ENCODE measurements at places on chromosomes 7 and 10. TPM values are rescaled to one million over a fixed set of nuclear protein-coding genes. Genes with fewer than 3 reads are reported as not detected.
A peak's percentile ranks its signal among the peaks of the same experiment; 100 is the strongest.

The PDE1C gene
- 5.9 TPM for total RNA-seq

The PLPP4 gene
- 3.9 TPM for total RNA-seq

- DNase-seq: no peak
Measured at GRCh38 chr7:150719960-150720891, 3.8 kb downstream of the GIMAP1 start.

GRCh38 chr7:53596230-53596629, 560.8 kb downstream of the POM121L12 start:
- DNase-seq: peak; percentile 37

DNA sequence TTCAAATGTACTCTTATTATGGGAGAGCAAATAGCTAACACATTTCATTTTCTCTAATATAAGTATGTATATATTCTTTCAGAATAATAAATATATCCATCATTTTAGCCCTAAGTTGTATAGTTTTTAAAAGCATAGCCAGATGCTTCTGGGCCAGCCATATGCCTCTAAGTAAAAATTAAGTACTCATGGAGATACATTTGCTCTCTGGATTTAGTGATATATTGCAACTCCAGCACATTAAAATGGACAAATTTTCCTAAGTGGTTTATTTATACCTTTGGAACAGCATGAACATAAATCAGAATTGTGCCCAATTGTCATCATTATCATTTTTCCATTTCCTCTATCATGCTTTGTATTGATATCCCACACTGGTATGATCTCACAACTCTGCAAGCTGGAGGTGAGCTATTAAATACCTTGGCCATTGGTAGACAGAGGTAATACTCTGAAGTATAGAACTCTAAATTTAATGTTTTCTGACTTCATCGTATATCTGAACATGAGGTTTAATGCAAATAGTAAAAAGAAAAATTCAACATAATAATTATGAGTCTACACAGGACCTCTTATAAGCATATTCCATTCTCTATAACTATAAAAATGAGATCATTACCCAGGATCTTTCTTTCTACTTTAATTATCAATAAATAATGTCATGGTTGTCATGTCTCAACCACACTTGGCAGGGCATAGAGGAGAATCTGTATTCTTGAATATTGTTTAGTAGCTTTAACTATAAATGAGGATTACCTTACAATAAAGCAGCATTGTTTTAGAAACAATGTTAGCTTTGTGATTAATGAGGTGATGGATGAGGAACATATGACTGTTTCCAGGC, 90.8 kb downstream of the AGMO start:
- no peak for DNase-seq

The GLUD1 gene
- total RNA-seq: 145 TPM

The IFIT1B gene
- not detected for total RNA-seq

The UNC5B gene
- 0.65 TPM for total RNA-seq

DNA sequence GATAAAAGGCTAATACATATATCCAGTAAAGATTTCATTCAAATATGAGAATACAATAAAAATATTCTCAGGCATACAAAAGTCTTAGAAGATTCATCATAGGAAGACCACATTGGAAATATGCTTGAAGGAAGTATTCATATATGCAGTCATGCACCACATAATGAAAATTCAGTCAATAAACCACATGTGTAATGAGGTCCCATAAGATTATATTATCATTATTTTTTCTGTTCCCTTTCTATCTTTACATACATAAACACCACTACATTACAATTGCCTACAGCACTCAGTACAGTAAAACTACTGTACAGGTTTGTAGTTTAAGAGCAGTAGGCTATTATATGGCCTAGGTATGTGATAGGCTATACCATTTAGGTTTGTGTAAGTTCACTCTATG, 111.6 kb downstream of the PRTFDC1 start:
- no peak for DNase-seq

DNA sequence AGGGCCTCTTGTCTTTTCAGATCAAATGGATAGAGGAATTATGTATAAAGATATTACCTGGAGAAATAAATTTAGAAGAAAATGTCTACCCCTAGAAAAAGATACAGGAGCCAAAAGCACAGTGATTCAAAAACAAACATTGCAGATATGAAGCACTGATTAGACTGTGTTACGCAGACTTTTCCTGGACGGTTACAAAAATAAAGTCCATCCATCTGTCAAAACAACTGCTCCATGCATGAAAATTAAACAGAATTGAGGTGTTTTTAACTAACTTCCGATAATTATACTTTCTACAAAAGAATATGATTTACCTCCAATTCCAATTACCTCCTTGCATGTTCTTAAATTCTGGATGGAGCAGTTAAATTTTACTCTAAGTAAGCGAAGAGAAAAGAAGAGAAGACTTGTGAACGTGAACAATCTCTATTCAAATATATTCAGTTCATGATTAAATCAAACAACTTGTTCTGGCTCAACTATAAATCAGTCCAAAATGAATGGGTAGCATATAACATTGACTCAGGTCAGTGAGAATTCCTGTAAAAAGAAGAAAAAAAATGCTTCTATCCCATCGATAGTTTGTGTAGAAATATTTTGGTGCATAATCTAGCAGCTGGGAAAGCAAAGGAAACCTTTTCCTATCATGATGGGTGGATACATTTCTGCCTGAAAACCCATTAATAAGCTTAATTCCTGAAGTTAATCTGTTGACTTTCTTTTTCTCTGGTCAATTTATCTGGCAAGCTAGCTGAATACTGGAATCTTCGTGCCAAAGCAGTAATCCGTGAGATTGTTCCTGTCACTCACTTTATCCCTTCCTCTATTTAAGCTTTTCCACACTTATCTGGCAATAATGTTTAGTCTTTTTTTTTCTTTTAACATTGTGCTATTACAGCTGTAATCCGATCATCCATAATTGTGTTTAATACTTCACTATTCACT, 80.4 kb downstream of the SEMA3A start:
- no peak for DNase-seq

The ACSL5 gene
- total RNA-seq: 3.3 TPM

The RSU1 gene
- 46.9 TPM for total RNA-seq

DNA sequence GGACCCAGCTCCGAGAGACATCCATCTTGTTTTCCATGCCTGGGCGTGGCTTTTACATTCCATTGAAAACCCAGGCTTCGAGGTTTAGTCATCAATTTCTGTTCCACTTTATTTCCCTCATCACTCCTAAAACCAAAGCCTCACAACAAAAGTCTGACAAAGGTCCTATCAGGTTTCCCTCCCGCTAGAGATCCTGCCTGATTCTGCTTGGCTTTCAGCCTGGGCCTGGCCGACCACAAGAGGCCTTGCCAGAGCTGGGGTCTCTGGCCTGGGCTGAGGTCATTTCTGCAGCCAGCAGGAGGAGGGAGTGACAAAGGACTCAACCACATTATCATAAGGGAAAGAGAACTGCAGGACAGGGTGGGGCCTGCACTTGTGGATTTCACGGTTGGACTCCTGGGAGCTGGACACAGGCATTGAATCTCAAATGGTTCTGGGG, 167.0 kb downstream of the FANK1 start:
- DNase-seq: peak; percentile 88

DNA sequence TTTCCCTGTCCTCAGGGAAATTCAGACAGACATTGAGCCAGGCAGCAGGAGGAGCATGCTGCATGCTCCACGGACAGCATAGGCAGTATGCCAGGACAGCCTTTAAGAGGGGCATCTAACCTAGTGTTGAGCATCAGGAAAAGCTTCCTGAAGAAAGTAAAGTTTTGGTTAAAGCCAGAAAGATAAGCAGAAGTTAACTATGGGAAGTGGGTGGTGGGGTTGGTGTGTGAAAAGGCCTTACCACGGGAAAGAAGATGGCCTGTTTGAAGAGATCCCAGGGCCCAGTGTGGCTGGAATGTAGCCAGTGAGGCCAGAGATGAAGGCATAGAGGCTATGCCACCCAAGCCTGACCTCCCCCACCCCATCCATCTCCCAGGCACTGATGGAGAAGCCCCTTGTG, 102.4 kb upstream of the PLXNA4 start:
- DNase-seq: no peak

DNA sequence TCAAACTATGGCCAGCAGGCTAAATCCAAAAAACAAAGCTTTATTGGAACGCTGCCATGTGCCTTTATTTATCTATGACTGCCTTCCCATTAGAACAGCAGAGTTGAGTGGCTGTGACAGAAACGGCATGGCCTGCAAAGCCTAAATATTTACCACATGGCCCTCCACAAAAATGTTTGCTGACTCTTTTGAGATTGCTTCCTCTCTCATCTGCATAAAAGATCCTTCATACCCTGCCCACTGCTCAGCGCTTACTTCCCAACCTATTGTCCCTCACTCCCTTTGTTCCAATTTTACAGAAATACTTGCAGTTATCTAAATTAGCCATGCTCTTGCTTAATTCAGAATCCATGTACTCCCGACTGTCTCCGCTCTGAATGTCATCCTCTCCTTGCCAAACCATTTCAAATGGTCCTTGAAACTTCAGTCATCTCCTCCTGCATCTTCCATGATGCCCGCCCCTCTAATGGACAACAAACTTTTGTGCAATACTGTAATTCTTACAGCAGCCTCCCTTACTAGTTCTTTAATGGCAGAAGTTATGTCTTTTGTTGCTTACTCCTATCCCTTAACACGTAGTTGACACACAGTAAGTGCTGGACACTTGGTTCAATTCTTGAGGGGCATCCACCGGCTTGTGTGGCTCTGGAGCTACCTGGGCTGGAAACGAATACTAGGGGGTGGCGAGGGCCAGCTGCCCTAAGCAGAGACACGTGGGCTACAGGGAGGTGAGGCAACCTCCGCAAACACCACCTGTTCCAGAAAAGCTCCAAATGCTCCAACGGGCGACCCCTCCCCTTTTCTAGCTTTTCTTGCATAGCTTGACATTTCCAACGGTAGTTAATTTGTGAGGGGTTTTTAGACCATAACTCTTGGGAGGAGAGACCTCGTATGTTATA, 832 bp downstream of the XRCC2 start:
- DNase-seq: no peak

GRCh38 chr7:152144557-152145245, 119.2 kb downstream of the GALNT11 start:
- no peak for DNase-seq

DNA sequence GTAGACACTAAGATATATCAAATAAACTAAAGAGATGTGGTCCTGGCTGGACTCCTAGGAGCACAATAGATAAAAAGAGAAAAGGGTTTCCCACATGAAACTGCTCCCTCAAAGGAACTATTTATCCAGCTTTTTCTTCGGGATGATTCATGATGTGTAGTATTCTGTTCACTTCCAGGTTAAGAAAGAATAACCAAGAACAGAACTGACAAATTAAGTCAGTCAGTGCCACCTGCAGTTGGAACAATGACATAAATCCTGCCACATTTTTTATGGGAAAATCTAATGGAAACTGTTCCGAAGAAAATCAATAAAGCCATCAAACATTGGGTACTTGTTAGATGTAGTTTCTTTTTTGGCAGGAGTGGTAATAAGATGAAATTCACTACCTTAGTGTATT, 87.1 kb downstream of the POLR1F start:
- DNase-seq: no peak

- no peak for DNase-seq
Measured at GRCh38 chr7:116195451-116195850, 14.9 kb upstream of the TES start.

- no peak for DNase-seq
Measured at GRCh38 chr10:128711806-128712205, 585.6 kb upstream of the MKI67 start.

DNA sequence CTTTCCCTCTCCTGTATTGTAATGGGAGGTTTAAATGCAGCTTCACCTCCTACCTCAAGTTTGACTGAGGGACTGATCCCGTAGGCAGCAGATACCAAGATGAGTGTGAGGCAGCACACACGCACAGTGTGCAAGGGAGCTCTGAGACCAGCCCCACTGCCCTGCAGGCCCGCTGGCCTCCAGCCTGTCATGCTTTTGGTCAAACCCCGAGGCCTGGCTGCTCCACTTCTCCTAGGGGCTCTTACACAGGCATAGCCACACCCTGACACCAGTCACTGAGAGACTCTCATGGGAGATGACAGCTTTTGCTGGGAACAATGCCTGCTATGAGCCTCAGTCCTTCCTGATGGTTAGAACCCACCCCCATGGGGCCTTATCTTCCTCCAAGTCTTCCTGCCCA, 27.6 kb downstream of the DRGX start:
- no peak for DNase-seq

The SPDYE18 gene
- 0.23 TPM for total RNA-seq

The CALD1 gene
- 140 TPM for total RNA-seq

All from epithelial cell of proximal tubule (primary cell).